ENCODE measurements at places on chromosomes 6 and 20.

DNA sequence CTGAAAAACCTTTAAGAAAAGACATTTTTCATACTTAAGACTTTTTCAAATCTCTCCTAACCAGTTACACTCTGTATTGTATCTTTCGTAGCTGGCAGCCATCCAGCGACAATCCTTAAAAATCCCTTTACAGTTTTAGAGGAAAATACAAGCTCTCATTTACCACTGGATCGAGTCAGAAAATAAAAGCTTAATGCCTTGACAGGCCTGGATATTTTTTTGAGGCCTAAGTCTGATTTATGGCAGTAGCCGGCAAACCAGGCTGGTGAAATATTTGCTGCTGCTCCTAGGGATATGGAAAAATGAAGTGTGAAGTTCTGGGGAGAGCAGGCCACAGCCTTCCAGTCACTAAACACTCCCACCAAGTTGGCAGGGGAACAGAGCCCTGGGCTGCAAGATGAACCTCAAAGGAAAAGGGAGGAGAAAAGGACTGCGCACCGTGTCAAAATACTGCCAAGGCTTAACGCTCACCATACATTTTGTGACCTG is 213.0 kb upstream of the SUPT3H start:
- no peak for DNase-seq

DNA sequence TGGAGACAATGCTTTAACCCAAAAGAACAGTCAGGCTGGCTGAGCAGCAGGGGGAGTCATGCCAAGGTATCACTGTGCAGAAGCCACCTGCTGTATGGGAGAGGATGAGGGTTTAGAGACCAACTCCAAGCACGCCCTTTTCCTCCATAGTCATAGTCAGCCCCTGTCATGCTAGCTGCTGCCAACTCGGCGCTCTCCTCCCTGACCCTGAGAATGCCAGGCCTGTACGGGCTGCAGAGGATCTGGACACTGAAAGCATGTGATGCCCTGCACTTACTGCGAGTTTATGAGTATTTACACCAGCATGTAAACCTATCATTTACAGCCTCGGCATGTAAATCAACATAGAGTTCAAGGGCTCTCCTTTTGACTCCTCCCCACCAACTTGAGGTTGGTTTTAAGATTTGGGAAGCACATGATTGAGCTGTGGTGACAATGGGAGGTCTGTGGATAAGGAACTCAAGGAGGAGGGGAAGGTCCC is 11.7 kb upstream of the SCUBE3 start:
- no peak for DNase-seq

GRCh38 chr6:98529364-98529763 is 305.0 kb upstream of the POU3F2 start:
- no peak for DNase-seq

DNA sequence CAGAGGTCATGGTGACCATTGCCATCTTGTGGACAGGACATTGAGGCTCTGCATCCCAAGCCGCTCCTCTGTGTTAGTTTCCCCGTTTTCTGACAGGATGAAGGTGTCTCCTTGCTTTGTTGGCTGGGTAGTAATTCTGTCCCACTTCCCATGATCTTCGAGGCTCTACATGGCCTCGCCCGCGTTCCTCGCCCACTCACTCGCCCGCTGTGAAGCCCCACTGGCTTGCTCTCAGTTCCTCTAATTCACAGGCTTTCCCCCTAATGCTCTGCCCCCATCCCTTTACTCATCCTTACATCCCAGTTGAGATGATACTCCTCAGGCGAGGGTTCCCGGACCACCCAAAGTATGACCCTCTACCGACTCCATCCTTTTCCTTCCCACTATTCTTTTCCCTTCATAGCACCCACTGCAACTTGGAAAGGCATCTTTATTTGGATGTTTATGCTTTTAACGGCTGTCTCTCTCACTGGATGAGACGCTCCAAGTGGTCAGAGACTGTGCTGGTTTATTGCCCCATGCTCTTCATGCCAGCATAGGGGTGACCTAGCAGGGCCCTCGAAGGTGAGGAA is 511 bp upstream of the SLC35B2 start:
- no peak for DNase-seq

Data from stimulated activated CD8-positive, alpha-beta memory T cell treated with anti-CD3 and anti-CD28 coated beads, Interleukin-7, amount 100 ng/mL, for 48 hours (primary cell).